ENCODE measurements at places on chromosomes 13 and 19. TPM values are rescaled to one million over a fixed set of nuclear protein-coding genes. Genes with fewer than 3 reads are reported as not detected.

CEACAM4 gene
- not detected for polyA plus RNA-seq

PSPN gene
- 2.4 TPM for polyA plus RNA-seq

ZNF681 gene
- polyA plus RNA-seq: 3.6 TPM

C3 gene
- not detected for polyA plus RNA-seq

CCNA1 gene
- 13.8 TPM for polyA plus RNA-seq

EPSTI1 gene
- polyA plus RNA-seq: not detected

DPRX gene
- polyA plus RNA-seq: not detected

LHB gene
- not detected for polyA plus RNA-seq

KLK12 gene
- not detected for polyA plus RNA-seq

NECTIN2 gene
- polyA plus RNA-seq: 33.2 TPM

SSC5D gene
- 1.4 TPM for polyA plus RNA-seq

NFIC gene
- polyA plus RNA-seq: 0.24 TPM

ZNF99 gene
- polyA plus RNA-seq: not detected

CLDN10 gene
- polyA plus RNA-seq: not detected

PRRG2 gene
- not detected for polyA plus RNA-seq

ZNF835 gene
- polyA plus RNA-seq: not detected

USHBP1 gene
- 0.59 TPM for polyA plus RNA-seq

KRTDAP gene
- polyA plus RNA-seq: not detected

C5AR1 gene
- polyA plus RNA-seq: not detected

IRGC gene
- 0.51 TPM for polyA plus RNA-seq

ZNF665 gene
- polyA plus RNA-seq: 2.6 TPM

IRS2 gene
- 7.1 TPM for polyA plus RNA-seq

ZNF224 gene
- 45.4 TPM for polyA plus RNA-seq

ZNF580 gene
- 11.7 TPM for polyA plus RNA-seq

ZNF296 gene
- 1.4 TPM for polyA plus RNA-seq

PSG2 gene
- not detected for polyA plus RNA-seq

FUZ gene
- 35.4 TPM for polyA plus RNA-seq

TMEM255B gene
- 0.12 TPM for polyA plus RNA-seq

ICAM5 gene
- polyA plus RNA-seq: 2.3 TPM

CD37 gene
- not detected for polyA plus RNA-seq

IL17D gene
- polyA plus RNA-seq: 14.5 TPM

FOSB gene
- polyA plus RNA-seq: 1.4 TPM

Data from neural cell (in vitro differentiated cells).